Dermis blood vessel endothelial cell (primary cell): ENCODE measurements at places on chromosomes 5 and 9. TPM values are rescaled to one million over a fixed set of nuclear protein-coding genes. Genes with fewer than 3 reads are reported as not detected.

GRCh38 chr5:75031366-75031765 lies 21.0 kb downstream of the GCNT4 start:
- no peak for DNase-seq

DNA sequence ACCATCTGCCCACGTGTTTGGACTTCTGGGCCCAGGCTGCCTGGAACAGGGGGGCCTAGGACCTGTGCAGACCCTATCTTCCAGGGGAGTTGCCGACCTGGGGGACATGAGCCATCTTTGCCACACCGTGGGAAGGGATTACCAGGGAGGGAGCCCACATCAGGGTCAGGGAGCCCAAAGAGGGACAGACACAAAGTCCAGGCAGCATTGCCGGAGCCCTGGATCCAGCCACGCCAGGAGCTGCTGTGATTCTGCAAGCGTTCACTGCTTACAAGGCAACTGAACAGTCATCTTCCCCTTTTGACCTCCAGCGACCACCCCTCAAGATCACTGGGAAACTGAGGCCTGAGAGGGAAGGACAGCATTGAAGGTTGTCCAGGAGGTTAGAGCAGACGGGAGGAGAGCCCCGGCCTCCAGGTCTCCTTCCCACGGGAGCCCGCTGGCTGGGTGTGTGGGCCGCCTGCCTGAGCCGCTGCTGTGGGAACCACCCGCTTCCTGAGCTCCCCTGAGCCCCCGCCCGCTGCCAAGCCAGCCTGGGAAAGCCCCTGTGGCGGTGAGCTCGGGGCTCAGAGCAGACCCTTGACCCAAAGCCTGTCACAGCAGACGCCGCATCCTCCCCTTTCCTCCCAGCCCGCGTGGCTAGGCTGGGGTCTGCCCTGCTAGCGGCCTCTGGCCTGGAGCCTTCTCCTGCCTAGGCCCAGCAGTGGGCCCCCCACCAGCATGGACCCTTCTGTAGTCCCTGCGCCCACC lies 17.1 kb upstream of the NOTCH1 start:
- DNase-seq, result peak; percentile 33

- no peak for DNase-seq
Measured at GRCh38 chr5:73205305-73205704, 32.3 kb downstream of the TMEM174 start.

DNA sequence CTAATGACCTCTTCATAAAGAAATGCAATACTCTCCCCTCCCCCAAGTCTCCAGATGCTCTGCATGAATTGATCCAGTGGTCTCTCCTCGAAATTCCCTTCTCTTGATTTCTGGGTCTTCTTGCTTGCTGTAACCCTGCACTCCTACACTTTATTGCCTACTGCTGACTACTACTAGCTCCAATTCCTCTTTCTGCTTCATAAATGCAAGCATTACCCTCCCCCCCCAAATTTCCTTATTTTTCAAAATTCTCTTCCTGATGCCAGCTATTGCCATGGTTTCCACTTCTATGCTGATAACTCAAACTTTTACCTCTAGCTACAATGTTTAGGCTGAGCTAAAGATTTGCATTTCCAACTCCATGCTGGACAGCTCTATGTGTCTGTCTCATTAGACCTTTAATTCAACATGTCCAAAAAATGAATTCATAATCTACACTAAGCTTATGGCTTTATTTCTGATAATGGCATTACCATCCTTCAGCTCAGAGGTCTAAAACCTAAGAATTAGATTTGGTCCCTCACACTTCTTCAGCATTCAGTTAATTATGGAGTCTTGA lies 1.4 kb downstream of the ZBTB26 start:
- DNase-seq, result no peak

GRCh38 chr9:130336027-130336610 lies 70.6 kb downstream of the HMCN2 start:
- DNase-seq, result no peak

DNA sequence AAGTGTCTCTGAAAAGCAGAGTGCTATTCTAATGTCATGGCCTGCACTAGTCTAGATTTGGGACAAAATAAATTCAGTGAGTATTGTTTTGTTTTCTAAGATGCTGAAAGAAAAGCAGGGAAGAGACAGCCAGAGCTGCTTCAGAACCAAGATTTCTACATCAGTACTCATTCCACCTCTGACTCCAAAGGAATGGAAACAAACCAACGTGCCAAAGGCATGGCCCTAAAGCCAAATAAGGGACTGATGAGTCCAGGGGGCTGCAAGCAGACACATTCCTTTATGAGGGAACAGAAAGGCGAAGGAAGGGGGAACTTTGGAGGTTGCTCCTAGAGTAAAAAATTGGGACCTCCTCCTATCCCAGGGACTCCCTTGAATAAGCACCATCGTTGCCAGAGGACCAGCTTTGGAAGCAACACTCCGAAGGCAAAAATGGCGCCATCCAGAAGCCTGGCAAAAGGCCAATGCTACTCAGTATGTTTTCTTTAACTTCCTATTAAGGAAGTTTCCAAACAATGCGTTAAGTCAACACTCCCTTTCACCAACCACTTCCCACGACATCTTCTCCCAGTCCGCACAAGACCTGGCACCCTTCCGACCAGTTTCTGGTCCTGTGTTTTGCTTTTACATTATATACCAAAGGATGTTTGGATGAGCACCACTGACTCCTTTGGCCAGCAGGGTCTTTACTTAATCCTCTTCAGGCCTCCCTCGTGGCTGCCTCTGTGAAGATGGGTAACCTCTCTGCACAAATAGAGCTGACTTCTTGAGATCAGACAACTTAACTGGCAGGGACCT lies 31.6 kb downstream of the ADAM19 start:
- peak; percentile 89 for DNase-seq

- DNase-seq, result no peak
Measured at GRCh38 chr9:85108229-85108628, 438.7 kb downstream of the NTRK2 start.

- peak; percentile 8 for DNase-seq
Measured at GRCh38 chr9:26054600-26055520, 376.6 kb upstream of the TUSC1 start.

- no peak for DNase-seq
Measured at GRCh38 chr5:35239911-35240610, 9.8 kb upstream of the PRLR start.

DNA sequence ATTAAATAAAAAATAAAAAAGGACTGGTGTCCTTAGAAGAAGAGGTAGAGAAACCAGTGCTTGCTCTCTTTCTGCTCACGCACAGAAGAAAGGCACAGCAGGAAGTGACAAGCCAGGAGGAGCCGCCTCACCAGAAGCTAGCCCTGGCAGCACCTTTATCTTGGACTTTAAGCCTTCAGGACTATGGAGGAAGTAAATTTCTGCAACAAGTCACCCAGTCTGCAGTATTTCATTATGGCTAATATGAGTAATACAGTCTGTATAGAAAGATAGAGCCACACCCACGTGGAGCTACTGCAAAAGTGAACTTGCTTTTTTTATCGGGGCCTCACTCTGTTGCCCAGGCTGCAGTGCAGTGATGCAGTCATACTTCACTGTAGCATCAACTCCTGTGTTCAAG lies 68.4 kb downstream of the PDZD2 start:
- DNase-seq, result no peak

DNA sequence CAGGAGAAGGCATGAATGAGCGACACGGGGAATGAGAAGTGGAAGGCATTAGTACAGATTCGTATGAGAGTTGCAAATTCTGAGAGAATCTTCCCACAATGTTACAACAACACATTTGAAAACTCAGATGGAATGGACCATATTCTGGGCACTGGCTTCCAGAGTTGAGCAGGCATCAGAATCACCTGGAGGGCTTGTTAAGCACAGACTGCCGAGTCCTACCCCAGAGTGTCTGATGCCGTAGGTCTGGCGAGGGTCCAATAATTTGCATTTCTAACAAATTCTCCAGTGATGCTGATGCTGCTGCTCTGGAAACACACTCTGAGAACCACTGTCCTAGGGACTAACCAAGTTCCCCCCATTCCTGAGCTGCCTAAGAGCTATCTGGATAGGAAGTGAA lies 2.9 kb upstream of the TLX3 start:
- no peak for DNase-seq

- DNase-seq, result no peak
Measured at GRCh38 chr5:1029282-1029944, 20.8 kb downstream of the NKD2 start.

Gene PDE8B
- total RNA-seq, result under 0.01 TPM in 2 replicates

GRCh38 chr5:65721050-65721719 lies 724 bp downstream of the SGTB start:
- DNase-seq, result peak; percentile 77

GRCh38 chr9:5957166-5957565 lies 58.3 kb downstream of the RANBP6 start:
- no peak for DNase-seq

DNA sequence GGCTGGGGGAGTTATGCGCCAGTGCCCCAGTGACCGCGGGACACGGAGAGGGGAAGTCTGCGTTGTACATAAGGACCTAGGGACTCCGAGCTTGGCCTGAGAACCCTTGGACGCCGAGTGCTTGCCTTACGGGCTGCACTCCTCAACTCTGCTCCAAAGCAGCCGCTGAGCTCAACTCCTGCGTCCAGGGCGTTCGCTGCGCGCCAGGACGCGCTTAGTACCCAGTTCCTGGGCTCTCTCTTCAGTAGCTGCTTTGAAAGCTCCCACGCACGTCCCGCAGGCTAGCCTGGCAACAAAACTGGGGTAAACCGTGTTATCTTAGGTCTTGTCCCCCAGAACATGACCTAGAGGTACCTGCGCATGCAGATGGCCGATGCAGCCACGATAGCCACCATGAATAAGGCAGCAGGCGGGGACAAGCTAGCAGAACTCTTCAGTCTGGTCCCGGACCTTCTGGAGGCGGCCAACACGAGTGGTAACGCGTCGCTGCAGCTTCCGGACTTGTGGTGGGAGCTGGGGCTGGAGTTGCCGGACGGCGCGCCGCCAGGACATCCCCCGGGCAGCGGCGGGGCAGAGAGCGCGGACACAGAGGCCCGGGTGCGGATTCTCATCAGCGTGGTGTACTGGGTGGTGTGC lies at the start of gene RXFP3:
Gene RXFP3, plus strand, starts transcription at position 6 of the 636 bp plus-strand sequence. Its CDS starts 355 bp downstream, at position 361.
- DNase-seq, result no peak

- DNase-seq, result no peak
Measured at GRCh38 chr5:149177911-149178565, 36.7 kb downstream of the ABLIM3 start.

GRCh38 chr5:139410993-139411828 lies 7.3 kb upstream of the SPATA24 start:
- no peak for DNase-seq

DNA sequence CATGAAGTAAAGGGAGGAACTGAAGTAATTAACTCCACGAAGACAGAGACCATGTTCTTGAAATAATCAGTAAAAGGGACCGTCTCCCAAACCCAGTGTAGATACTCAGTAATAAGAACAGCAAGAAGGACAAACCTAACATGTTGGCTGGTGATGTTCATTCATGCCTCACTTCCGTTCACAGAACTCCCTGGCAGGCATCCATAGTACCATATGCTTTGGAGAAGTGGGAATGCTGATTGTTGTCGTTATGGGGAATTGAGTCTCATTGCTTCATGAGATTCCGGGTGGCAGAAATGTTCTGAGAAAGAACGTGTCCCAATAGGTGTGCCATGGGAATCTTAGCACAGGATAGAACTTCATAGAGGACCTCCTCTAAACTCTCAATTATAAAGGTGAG lies 452.3 kb downstream of the ZSWIM6 start:
- DNase-seq, result no peak

DNA sequence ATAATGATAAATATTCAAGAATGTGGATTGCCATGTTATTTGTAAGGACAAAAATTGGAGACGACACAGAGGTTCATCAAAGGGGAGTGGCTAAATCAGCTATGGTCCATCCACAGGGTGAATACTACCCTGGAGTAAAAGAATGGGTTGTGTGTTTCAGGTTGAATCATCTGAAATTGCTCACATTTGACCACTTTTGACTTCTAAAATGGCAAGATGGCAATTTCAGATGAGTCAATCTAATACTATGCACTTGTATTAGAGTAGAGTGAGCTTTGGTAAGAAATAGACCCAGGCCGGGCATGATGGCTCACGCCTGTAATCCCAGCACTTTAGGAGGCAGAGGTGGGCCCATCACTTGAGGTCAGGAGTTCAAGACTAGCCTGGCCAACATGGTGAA lies 131.8 kb downstream of the GAPVD1 start:
- no peak for DNase-seq

Gene FBXL7
- 15.5 and 23.1 TPM in 2 replicates for total RNA-seq

Gene DBH
- not detected in 2 replicates for total RNA-seq

Gene FCN1
- total RNA-seq, result not detected in 2 replicates

- DNase-seq, result no peak
Measured at GRCh38 chr5:136420168-136420898, 55.0 kb upstream of the TRPC7 start.

DNA sequence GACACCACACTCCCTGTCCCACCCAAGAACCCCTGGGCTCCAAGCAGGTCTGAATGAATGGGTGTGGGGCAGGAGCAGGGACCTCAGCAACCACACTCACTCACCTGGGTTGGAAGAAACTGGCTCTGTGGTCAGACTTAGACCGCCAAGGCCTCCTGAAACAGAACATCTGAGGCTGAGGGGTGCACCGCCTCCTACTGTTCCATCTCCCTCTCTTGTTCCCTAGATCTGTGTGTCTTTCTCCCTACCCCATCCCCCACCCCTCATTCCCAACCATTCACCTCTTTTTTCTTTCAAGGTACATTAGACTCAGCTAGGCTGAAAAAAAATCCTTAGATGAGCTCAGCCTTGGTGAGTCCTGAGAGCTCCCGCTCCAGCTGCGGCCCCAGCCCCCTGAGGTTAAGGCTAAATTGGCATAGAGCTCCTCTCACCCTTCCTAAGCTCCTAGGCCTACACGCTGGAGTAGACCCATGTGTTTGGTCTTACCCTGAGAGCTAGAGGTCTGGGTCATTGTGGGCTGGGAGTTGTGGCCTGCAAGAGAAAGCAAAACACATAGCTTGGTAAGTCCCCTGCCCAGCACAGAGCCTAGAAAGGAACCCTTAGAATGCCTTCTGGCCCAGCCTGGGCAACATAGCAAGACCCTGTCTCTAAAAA lies 4.8 kb downstream of the ECSCR start:
- no peak for DNase-seq

Gene GPR150
- total RNA-seq, result 0.05 and 0.17 TPM in 2 replicates

DNA sequence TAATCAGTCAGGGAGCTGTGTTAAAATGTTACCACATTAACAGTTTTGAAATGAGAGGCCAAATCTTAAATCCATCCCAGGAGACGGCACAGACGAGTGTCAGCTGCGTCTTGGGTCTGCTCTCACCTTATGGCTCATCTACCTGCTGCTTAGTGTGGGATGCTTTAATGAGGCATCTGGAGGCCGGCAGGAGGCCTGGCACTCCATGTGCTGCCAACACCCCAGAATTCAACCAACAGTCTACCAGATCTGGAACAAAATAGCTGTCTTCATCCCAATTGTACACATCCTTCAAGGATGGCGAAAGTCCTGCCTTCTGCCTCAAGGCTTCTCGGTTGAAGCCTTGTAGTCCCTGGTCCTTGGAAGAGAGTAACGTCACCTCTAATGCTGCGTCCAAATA lies 12.0 kb downstream of the PRKACG start:
- DNase-seq, result no peak

Gene LECT2
- total RNA-seq, result not detected in 2 replicates

Gene PCDHB14
- 0.98 and 1.0 TPM in 2 replicates for total RNA-seq

Gene PTRH1
- 22.3 and 24.7 TPM in 2 replicates for total RNA-seq

Gene OXCT1
- 21.6 and 66.5 TPM in 2 replicates for total RNA-seq

DNA sequence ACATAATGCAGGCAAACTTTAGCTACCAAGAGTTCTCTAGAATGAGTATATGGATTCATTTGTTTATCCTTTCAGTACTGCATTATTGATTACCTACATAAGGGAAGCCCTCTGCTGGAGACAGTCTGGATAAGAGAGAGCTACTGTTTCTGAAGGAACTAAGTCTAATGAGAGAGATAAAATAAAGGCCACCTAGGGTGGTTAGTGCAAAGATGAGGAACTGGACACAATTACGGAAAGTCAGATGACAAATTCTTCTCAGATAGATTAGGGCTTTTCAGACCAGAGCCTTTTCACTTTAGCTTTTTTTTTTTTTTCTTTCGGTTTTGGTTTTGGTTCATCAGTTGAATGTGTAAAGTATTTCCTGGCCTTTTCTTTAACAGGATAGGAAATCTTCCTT lies 31.3 kb downstream of the ISOC1 start:
- no peak for DNase-seq
